Astrocyte of the hippocampus (primary cell): ENCODE measurements at places on chromosomes 7 and 10.

GRCh38 chr7:95531605-95532219, 46.0 kb downstream of the ASB4 start:
- peak; percentile 21 for DNase-seq

DNA sequence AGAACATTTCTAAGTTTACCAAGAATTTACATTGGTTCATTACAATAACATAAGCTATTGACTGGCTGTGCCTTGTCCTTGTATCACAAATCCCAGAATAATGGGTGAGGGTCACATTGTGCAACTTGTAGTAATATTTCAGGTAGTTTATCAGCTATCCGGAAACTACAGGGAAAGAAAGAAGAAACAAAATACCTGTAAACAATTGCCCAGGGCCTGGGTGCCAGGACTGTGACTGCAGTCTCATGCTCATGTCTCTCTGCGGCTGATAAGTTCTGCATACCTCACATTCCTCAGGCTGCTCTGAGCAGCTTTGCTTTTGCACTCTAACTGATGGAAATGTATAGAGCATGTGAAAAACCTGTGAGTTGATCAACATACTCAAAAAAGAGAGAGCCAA, 131.8 kb upstream of the TRIM24 start:
- DNase-seq, result peak; percentile 6

DNA sequence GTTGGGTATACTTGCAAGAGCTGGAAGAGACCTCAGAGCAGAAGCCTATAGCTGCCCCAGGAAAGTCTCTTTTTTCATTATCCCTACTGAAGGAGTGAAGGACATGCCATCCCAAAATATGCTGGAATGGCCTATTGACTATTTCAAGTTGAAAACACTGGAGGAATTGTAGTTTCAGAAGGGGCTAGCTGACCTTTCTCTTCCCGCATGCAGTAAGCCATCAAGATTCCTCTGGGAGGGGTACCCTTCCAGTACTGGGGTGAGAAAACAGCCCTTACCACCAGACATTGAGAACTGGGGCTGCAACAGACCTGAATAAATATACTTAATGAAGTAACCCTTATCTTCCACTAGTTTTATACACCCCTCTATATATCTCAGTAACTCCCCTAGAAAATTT, 41.7 kb downstream of the CHCHD3 start:
- no peak for DNase-seq

DNA sequence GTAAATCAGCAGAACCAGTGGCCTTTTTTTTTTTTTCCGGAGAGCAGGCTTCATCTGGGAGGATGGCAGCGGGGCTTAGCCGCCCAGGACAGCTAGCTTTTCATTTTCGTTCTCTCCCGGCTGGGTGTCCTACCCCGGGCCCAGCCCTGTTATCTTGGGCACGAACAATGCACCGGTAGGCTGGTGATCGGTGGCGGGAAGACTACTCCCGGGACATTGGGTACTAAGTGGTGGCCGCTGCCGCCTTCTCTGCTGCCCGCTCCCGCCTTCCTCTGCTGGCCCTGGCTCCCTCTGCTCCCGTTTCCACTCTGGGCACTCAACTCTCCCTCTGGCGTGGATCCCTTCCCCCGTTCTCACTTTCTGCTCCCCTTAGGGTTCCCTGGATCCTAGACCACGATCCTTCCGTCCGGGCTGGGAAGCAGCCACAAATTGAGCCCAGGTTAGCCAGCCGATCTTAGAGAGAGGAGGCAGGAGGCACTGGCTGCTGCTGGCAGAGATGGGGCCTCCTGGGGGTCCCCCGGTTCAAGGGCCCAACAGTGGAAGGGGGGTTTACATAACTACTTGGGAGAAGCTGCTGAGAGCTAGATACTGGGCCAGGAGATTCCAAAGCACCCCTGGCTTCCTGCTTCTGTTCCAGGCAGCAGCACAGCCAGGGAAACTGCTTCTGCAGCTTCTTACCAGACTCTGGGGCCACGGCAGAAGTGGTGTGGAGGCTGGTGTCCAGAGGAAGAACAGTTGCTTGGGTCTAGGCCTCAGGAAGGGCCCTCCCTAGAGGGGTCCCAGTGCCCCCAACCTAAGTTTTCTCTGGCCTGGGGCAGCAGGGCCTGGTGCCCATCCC, 1.8 kb downstream of the TLX1 start:
- DNase-seq, result no peak

- DNase-seq, result no peak
Observed at GRCh38 chr10:97169911-97170693, 15.7 kb downstream of the SLIT1 start.

GRCh38 chr7:31699050-31699449, 12.0 kb downstream of the PPP1R17 start:
- DNase-seq, result no peak

DNA sequence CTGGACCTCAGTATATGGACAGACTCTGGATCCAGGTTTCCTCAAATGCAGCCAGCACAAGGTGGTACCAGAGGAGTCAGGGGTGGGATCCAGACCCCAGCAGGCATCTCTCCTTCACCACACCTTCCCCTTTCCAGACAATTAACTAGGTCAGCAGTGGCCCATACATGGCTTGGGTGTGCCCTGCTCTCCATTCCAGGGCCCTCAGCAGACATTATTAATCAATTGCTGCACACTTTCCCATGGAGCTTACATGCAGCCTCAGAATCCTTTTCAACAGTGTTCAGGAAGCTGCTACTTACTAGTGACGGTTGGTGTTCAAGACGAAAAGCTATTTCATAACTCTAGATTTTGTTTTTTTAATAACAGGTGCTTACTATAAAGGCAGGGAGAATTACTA, 6.0 kb downstream of the COL13A1 start:
- DNase-seq, result peak; percentile 51

GRCh38 chr10:84818961-84819360, 490.6 kb downstream of the CCSER2 start:
- no peak for DNase-seq
